NCI-H1105 treated with DMSO at 0.1 percent for 48 hours (cell line): ENCODE measurements at places on chromosomes 11 and 22.

- DNase-seq, result no peak
Measured at GRCh38 chr11:126662035-126662790, 306.7 kb downstream of the ST3GAL4 start.

GRCh38 chr22:41181349-41182241, 23.5 kb upstream of the L3MBTL2 start:
- DNase-seq, result no peak

DNA sequence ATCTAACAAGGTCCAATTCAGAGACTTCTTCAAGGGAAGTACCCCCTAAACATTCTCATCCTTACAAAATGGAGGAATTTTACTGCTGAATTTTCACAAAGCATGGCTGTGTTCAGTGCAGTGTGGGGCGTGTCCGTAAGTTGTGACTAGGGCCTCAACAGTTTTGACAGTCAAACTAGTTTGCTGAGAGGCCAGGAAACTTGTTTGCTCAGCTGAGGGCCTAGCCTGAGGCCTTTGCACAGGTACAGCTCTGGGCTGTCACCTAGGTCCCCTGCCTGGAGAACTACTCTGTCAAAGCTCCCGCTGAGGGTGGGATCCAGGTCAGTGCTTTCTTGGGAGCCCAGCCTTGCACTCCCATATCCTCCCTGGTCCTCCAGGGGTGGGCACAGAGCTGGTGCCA, 27.9 kb downstream of the TCP11L1 start:
- no peak for DNase-seq

DNA sequence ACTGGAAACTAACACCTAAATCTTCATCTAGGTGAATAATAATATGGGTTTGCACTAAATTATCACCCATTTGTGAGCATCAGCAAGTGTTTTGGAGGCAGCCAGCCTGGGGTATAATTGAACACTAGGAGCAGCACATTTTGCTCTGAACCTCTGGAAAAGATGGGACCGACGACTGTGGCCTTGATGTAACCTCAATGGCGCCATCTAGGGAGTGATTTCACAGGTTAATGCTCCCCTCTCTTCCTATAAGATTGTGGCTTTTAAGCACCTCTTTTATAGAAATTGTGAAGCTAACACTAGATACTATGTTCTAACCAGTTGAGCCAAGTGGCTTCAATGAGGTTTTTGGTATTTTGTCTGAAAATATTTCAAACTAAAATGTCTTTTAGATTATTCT, 203.7 kb downstream of the NELL1 start:
- DNase-seq, result peak; percentile 88

DNA sequence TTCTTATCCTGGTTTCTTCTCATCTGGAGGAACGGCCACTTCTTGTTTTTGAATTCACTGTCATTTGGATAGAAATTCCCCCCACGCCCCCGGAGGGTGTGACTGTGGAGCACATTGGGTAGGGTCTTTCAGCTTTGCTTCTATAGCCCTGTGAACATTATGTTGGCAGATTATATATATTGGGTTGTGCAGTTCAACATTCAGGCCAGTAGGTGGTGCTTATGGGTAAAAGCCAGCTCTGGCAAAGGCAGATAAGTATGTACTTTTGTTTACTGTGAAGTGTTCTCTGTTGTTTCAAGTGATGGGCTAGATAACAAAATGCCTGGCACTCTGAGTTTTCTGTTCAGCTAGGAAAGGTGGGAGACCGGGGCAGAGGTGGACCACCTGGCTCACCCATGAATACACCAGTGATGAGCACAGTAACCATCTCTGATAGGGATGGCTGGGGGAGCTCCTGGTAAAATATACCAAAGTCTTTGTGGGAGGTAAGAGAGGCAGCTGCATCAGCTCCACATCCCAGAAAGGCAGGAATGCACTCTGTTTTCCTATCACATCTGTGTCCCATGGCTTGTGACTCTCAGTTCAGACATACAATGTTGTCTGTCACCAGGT, 1348.2 kb upstream of the RAG2 start:
- DNase-seq, result peak; percentile 52
